ENCODE measurements at places on chromosomes 16 and 17.

DNA sequence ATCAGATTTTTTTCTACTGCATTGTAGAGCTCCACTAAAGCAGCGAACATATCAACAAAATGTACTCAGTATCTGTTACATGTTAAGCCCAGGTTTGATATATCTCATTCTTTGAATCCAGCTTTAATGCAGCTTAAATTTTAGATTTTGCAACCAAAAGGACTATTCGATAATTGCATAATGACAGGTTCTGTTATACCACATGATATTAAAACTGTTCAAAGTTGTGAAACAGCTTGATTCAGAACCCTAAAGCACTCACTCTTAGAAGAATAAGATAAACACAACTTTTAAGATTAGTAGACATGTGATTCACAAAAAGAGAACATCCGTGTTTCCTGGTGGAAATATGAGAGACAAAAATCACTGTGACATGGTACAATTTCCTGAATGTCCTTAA lies 427.9 kb downstream of the CDH11 start:
- no peak for DNase-seq

GRCh38 chr17:65228734-65229620 lies 91.8 kb downstream of the RGS9 start:
- DNase-seq: no peak

GRCh38 chr17:65278050-65278819 lies 141.1 kb downstream of the RGS9 start:
- DNase-seq: no peak

- DNase-seq: no peak
Observed at GRCh38 chr17:51170736-51171135, 4.5 kb downstream of the NME2 start.

DNA sequence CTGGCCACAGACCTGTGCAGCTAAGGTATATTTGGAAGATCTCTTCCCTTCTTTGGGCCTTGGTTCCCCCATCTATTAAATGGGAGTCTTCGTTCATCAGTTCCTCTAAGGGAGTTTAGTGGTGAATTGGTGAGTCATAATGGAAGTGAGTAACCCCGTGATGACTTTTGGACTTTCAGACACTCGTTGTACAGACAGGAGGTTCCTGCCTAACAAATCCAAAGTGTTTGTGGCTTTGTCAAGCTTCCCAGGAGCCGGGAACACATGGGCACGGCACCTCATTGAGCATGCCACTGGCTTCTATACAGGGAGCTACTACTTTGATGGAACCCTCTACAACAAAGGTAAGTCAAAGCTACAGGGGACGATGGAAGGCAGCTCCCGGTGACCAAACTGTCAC lies 40.4 kb downstream of the WSCD1 start:
- peak; percentile 12 for DNase-seq

- DNase-seq: no peak
Observed at GRCh38 chr17:21124086-21124485, 2.7 kb upstream of the DHRS7B start.

- no peak for DNase-seq
Observed at GRCh38 chr17:56754523-56755208, 79.1 kb downstream of the C17orf67 start.

DNA sequence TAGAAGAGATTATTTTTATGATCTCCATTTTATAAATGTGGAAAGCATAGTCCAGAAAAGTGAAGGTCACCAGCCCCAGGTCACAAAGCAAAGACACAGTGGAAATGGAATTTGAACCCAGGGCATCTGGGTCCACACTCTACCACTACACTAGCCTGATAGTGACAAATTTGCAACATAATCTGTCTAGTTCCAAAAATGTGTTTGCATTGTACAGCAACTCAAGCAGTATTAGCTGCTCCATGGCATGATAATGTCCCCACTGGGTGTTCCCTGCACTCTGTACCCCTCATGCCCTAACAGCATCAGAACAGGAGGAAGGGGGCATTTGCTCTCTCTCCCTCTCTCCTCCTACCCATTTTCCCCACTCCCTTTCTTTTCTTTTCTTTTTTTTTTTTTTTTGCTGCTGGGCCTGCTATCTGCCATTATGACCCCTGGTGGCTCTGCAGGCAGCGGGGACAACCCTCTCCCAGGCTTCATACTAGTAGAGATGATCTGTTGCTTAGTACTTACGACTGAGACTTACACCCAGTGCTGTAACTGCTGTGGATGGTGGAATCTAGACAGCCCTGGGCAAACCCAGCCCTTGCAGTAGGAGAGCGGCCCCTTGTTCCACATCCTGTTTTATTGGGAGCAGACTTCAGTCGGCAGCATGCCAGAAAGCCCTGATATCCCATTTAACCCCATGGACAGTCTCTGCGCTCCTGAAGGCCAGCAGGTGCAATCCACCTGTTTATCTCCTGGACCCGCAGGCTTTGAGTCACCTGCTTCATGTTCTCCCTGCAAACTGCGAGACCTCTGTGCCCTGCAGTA lies 306.3 kb downstream of the SOX9 start:
- no peak for DNase-seq

DNA sequence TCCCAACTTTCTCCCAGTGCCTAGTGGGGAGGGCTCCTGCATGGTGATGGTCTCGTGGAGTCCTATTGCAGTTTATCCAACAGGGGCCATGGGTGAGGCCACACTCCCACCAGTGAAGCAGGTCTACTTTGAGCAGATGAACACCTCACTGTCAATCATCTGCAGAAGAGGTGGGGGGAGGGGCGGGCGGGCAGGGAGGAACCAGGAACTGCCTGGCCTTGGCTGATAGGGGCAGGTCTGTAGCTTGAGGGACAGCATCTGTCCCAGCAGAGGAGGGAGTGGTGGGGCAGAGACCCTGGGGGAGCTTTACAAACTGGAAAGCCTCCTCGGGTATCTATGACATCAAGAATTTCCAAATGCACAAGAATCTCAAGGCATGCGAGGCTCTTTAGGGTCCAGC lies 58.7 kb upstream of the ZNF423 start:
- DNase-seq: no peak

DNA sequence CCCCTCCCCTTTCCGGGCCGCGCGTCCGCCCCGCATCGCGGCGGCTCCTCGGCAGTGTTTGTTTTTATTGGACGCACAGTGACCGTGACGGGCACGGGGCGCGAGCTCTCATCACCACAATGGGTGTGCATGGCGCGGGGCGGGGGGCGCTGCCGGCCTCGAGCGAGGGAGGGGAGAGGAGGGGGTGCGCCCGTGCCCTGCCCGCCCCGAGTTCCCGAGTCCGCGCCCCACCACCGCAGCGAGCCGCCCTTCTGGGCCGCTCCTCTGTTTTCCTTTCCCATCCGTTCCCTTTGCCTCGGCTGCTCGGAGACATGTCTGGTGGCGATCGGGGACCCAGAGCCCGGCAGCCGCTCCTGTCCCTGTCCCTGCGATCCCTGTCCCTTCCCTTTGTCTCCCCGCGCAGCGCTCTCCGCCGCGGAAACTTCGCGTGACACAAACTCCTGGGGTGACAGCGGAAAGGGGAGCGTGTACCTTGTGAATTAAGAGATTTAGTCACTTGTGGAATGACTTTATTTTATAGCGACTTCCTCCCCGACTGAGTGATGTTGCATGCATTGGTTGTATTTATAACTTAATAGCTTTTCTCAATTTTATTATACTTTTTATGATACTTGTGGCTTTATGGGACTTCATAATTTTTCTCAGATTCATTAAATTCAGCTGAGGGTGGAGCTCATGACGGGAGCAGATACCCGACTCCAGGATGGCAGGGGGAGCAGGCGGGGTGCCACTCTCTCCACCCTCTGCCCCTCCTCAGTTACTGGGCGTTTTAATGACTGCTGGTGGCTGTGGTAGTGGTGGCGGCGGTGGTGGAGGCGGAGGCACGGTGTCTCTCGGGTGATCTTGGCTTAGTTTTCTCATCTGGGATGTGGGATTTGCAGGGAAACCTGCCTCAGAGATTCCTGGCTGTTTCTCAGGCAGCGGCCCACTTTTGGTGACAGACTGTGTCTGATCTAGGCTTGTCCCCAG lies 40.8 kb downstream of the MRM1 start:
- no peak for DNase-seq

GRCh38 chr16:50303605-50304466 lies 37.5 kb downstream of the ADCY7 start:
- DNase-seq: no peak

DNA sequence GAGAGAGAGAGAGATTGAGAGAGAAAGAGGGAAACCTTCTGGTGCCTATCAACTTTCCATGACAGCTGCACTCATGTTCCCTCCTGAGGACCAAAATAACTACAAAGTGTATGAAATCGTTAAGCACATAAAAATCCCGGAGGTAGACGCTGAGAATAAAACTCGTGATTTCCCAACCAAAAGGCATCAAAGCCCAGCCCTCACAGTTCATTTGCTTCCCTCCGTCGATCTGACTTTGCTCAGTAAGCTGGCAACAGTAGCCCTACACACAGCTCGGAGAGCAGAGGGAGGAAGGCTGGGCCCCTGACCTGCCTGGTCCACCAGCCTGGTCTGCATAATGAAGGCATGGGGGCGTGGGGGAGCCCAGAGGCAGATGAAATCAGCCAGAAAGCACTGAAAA lies 273.9 kb upstream of the ZFHX3 start:
- no peak for DNase-seq

DNA sequence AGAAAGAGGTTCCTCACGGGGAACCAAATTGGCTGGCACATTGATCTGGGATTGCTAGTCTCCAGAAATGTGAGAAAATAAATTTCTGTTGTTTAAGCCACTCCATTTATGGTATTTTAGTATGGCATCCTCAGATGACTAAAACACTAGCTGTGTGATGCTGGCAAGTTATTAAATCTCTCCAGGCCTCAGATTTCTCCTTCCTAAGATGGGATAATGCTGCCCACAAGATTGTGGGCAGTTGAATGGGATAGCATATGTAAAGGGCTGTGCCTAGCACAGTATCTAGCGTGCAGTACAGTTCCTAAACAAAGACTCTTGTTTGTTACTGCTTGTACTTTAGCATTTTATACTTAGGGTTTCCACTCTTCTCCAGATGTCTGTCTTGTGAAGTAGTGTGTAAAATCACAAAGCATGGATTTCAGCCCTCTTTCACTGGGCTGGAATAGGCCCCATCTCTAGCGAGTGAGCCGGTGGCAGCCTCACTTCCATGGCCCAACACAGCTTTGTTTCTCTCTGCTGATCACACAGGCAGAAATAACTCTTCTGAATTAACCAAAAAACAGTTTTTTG lies 38.2 kb upstream of the PHAF1 start:
- DNase-seq: no peak

Data from kidney epithelial cell (primary cell).